ENCODE measurements at places on chromosomes 11 and 22.

DNA sequence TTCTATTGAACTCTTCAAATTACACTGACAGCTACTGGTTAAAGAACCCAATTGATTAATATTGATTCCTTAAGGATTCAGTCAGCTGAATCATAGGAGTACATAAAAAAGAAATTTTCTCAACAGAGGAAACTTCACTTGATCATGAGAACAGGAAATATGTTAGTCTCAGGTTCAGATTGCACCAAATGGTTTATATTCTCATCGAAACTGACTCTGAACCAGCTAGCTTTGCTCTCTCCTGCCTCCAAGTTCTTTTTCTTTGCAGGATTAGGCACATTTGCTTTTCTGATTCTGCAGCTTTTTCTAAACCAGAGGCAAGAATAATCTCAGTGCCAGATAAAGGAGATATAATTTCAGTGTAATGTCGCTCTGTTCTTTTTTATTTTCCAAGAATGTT lies 33.2 kb upstream of the CTSC start:
- no peak for DNase-seq

GRCh38 chr11:116833816-116834534 lies 3.4 kb downstream of the APOA1 start:
- DNase-seq: no peak

DNA sequence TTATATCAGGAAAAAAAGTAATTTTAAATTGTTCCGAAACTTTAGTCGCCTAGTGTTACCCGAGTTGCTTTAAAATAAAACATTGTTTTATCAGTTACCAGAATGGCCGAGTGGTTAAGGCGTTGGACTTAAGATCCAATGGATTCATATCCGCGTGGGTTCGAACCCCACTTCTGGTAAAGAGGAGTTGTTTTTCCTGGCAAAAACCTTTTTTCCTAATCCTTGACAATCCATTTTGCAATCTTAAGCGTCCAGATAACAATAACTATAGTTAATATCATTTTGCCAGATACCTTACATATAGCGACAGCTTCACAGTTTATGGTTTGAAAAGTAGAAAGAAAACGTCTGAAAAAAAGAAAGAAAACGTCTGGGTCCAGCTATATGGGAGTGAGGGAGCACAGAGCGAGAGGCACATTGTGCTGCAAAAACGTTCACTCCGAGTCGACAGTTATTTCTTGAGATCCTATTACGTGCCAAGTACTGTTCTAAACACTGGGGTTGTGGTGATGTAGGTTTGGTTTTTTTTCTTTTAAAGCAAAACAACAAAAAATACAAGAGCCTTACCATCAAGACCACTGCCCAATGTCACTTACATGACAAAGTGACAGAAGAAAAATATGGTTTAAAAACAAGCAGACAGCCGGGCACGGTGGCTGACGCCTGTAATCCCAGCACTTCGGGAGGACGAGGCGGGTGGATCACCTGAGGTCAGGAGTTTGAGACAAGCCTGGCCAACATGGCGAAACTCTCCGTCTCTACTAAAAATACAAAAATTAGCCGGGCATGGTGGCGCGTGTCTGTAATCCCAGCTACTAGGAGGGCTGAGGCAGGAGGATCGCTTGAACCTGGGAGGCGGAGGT lies 40.6 kb downstream of the OR4D9 start:
- no peak for DNase-seq

- DNase-seq: no peak
Observed at GRCh38 chr11:1659506-1659905, 29.9 kb downstream of the KRTAP5-5 start.

DNA sequence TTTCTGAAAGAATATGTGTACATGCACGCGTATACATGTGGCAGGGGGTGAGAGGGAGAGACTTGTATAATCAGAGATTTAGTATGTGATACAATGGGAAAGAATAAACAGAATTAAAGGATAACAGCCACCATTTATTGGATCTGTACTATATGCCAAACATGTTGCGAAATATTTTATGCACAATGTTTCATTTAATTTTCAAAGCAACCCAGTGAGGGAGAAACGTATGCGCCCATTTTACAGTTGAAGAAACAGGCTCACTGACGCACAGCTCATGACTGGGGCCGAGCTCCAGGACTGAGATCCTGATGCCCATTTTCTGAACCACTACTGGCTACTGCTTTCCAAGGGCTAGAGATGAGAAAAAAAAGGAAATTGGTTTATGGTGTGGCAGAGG lies 3.3 kb upstream of the OAF start:
- no peak for DNase-seq

DNA sequence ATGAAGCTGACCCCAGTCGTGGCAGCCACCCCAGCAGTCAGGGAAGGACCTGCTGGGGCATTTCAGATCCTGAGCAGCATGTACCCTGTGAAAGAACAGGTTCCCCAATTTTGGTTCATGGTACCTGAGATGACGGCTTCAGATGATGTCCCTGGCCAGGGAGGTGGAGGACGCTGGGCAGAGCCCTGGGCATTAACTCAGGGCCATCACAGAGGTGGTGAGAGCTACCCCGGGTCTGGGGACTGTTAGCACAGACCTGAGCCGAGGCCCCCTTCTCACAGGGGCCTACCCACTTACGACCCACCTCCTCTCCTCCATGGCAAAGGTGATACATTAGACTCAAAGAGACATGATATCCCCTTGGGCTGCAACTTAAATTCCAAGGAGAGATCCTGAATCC lies 68.1 kb downstream of the CDKN1C start:
- DNase-seq: no peak

DNA sequence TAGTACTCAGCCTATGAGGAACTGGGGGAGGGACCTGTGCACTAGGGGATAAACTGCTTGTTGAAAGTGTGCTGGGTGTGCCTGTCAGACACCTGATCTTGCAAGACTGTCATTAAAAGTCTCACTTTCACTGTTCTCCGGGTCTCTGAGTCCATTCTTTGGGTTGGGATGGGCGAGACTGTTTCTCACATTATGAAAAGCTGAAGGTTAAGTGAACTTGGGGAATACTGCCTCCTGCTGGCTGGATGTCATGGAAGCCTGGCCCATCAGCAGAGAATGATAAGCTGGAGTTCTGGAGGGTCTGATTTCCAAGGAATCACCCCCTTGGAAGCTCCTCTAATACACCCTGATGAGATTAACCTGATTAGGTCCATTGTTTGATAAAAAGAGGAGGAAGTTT lies 9.0 kb upstream of the VPREB1 start:
- DNase-seq: no peak

DNA sequence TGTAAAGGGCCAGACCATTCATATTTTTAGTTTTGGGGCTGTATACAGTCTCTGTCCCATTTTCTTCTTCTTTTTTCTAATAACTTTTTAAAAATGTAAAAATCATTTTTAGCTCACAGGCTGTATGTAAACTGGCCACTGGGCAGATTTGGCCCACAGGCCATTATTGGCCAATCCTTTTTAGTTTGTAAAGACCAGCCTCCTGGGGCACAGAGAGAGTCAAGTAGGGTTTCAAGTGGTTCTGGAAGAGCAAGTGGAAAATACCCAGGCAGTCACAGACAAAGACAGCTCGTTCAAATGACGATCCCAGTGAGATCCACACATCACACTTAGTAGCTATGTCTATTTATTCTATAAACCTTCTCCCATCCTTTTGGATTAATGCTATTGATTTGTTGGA lies 150.2 kb upstream of the ARHGAP20 start:
- no peak for DNase-seq

DNA sequence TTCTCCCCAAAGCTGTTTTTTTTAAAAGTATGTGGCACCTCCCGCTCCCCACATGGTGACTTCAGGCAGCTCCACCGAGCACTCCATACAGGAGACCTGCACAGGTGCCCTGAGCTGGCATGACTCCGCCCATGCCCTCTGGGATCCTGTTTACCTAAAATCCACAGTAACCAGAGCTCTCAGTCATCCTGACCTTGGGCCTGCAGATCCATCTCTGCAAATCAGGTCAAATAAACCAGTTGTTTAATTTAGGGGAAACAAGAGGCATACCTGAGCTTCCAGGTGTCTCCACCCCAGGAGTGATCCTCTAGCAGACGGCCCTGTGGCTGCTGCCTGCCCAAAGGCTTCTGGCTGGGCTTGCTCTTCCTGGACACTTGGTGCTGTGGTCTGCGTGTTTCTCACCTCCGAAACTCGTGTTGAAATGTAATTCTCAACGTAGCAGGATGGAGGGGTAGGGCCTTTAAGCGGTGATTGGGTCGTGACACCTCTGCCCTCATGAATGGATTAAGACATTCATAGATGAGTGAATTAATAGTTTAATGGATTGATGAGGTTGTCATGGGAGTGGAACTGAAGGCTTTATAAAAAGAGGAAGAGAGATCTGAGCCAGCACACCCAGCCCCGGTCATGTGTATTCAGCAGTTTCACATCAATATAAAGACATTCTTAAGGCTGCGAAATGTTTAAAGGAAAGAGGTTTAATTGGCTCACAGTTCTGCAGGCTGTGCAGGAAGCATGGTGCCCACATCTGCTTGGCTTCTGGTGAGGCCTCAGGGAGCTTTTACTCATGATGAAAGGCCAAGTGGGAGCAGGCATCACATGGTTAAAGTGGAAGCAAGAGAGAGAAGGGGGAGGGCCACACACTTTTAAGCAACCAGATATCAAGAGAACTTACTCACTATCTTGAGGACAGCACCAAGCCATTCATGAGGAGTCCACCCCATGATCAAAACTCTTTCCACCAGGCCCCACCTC lies 34.1 kb downstream of the LINC01488 start:
- DNase-seq: no peak

DNA sequence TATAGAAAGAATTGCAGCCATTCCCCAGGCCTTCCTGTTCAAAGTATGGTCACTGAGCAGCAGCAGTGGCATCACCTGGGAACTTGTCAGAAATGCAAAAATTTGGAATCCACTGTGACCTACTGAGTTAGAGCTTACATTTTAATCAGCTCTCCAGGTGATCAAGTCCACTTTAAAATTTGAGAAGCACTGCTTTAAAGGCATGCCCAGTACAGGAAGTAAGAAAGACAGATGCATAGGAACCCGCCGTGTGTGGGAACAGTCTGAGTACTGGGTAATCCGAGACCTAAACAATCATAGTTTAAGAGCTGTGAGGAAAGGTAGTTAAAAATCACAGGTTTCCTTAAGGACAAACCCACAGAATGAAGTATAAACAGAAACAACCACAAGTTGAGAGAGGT lies 462.4 kb downstream of the RAB38 start:
- no peak for DNase-seq

DNA sequence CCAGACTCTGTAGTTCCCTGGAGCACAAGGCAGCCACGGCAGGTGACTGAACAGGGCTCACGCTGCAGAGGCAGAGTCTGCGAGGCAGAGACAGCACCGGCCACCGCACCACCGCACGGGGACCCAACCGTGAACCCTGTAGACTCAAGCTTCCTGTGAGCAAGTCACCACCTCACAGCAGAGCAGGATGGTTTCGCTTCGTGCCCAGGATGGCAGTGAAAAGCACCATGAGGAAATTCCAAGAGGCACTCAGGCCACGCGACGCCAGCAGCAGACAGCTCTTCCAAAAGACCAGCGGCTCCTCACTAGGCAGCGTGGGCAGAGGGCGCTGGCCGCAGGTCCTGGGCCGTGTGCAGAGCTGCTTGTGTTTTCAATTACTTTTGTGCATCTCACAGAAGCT lies 24.5 kb downstream of the BRD1 start:
- DNase-seq: no peak

GRCh38 chr11:46737699-46738098 lies 18.7 kb downstream of the F2 start:
- no peak for DNase-seq

DNA sequence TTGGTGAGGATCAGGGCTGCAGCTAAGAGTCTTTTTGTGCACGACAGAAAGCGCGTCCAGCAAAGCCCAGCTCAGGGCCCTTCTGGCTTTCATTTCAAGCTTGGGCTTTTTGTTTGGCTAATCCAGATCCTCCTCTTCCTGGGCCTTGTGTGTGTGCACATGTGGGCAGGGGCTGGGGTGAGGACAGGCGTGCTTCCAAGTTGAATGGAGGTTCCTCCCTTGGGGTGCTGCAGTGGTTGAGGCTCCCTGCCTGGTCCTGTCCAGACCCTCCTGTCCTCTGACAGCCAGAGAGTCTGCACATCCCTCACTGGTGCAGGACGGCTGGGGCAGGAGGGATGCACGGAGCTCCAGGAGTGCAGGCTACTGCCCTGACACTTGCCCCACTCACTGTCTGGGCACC lies 62.0 kb upstream of the NECTIN1 start:
- no peak for DNase-seq

DNA sequence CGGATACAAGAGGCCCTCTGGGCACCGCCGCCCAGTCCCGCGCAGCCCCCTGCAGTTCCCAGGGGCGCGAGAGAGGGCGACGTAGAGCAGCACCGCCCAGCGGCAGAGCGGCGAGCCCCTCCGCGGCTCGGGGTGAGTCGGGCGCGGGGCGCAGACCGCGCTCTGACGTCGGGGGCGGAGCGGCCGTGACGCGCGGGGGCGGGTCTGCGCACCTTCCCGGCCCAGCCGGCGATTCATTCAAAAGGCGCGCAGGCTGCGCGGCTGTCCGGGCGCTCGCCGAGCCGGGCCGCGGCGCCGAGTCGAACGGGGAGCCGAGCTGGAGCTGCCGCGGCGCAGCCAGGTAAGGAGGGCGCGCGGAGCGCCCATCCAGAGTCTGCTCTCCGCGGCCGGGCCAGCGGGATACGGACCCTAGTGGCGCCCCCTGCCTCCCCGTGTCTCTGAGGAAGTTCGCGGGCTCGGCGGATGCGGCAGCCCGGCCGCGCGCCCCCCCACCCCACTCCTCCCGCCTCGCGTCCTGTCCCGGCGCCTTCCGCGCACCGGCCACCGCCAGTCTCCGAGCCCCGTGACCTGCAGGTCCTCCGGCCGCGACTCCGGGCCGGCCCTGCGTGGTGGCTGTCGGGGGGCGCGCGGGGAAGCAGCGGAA lies at the start of gene RELT:
TSS of gene RELT (plus strand) at position 240 of the 643 bp plus-strand sequence. CDS start 12,738 bp downstream, outside the sequence.
- DNase-seq: no peak

GRCh38 chr11:6418557-6419008 lies 311 bp downstream of the APBB1 start:
- DNase-seq: no peak

GRCh38 chr11:115659061-115659963 lies 155.1 kb upstream of the CADM1 start:
- DNase-seq: no peak

GRCh38 chr22:24107661-24108060 lies 73.6 kb upstream of the SUSD2 start:
- peak; percentile 60 for DNase-seq

DNA sequence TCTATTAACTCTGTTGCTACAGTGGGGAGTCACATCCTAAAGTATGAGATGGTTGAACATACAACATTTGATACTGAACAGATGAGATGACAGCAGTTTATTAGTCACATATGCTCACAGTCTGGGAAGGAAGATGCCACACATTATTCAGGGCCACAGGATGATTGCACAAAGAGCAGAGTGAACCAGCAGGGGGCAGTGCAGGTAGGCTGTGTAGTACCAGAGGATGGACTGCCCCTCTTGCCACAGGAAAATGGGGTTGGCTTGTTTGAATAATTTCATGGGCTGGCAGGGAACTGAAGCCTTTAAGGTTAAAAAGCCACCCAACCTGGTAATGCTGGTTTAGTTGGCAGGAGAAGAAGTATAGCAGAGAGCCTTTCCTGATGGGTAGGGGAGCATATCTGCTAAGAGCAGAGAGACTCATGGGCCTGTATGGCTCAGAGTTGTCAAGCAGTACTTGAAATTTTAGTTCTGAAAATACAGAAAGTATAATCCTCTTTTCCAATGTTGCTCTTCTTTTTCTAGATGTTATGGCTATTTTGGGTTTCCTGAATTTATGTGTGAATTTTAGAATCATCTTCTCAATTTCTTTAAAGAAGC lies 180.4 kb upstream of the B3GAT1 start:
- no peak for DNase-seq

All from anterior cingulate cortex (tissue), 58 donors.